Tibial artery (tissue), 4 donors: ENCODE measurements at places on chromosomes 12 and 14.
A peak's percentile ranks its signal among the peaks of the same experiment; 100 is the strongest.

DNA sequence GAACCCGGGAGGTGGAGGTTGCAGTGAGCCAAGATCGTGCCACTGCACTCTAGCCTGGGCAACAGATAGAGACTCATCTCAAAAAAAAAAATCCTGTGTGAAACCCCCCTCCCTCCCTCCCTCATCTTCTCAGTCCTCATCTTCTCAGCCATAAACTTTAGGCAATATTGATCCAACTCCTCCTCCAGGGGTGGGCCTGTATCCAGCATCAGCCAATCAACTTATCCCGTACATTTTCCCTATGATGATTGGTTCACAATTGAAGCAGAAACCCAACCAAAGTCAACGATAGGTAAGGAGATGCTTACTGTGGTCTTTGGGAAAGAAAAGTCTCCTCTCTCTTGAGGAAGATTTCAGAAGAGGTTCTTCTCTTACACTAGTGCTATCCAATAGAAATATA is 33.5 kb upstream of the CIT start:
- no peak for DNase-seq

GRCh38 chr14:101074196-101075024 is 170.9 kb upstream of the RTL1 start:
- peak; percentile 10 for DNase-seq

DNA sequence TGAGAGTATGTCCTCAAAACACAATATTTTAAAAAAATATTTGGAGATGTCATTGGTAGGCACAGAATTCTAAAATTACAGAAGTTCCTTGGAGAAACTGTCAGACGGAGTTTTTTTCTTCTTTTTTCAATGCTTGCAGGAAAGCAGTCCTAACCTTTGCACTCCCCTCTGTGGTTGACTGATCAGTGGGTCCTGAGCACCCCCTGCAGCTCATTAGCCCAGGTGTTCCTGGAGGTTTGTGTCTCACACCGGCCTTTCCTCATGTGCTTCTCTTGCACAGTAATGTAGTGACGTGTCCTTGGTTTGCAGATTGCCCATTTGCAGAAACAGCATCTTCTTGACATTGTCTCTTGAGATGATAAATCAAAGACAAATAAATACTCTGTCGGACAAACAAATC is 513.0 kb downstream of the TMEM121 start:
- DNase-seq: no peak

DNA sequence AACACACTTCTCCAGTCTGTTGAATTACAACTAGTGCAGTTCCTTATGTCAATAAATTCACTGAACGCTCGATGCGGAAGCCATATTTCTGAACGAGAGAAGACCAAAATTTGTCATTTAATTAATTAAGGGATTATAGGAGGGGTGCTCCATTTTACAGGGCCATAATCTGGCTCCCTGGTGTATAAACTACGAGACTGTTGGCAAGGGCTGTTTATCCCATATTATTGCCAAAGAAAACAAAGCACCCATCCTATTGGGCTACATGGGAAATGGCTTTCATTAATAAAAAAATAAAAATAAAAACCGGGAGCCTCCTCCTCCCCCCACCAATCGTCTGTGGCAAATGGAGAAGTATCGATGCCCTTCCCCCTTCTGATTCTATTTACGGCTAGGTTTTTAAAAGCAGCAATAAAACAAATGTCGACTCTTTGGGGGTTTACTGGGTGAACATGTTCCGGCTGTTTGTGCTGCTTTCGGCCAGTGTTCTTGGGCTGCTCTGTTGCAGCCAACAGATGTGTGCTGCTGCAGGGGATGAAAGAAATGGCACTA is 24.8 kb downstream of the ATF7 start:
- DNase-seq: no peak

DNA sequence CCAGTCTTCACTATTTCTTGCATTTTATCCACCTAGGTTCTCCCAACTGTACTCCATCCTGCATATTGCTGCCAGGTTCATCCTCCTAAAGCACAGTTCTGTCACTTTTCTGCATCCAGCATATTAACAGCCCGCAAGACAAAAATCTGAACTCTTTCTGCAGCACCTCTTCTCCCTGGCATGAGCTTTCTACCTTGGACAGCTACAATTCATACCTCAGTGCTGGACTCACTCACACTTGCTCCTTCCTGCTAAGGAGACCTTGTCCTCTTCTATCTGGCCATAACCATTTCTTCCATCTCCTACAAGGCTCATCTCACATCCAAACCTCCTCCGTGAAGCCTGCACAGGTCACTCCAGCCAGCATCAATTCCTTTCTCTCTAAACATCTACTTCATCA is 170.1 kb upstream of the GRIP1 start:
- no peak for DNase-seq

DNA sequence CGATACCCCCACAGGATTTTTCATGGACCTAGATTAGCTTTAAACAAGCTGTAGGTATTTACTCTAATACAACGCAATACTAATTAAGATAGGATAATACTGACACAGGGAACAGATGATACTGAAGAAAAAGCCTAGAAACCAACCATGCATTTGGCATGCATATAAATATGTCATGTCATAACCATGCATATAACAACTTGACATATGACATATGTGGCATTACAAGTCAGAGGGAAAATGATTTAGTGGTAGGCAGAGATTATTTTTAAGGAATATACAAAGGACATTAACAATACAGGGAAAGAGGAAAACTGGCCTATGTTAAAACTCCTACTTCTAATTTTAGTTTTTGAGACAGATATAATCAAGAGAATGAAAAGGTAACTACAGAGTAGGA is 27.9 kb downstream of the CAPS2 start:
- DNase-seq: no peak

GRCh38 chr12:89857652-89858274 is 149.1 kb upstream of the ATP2B1 start:
- DNase-seq: no peak

- DNase-seq: no peak
Measured at GRCh38 chr12:117404940-117405339, 43.5 kb upstream of the NOS1 start.

- no peak for DNase-seq
Measured at GRCh38 chr14:29037411-29037810, 270.8 kb downstream of the FOXG1 start.

DNA sequence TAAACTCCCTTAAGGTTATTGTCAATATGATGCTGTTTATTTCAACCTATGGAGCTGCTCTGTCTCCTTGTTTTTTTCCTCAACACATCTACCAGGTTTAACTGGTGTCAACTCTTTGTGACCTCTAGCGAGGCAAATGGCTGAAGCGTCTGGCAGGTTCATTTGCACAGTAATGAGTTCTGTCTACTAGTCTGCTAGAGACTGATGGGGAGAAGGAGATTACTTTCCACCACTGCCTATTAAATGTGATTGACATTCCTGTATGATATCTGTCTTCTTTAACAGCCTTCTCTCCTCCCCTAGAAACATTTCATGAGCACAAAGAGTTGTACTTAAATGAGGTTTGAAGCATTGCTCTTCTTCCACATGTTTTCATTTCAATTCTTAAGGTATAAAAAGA is 253.7 kb downstream of the SLC6A15 start:
- no peak for DNase-seq

GRCh38 chr12:7542813-7543212 is 39.2 kb upstream of the CD163 start:
- no peak for DNase-seq
